T-helper 22 cell (primary cell): ENCODE measurements at places on chromosomes 6 and 20.

DNA sequence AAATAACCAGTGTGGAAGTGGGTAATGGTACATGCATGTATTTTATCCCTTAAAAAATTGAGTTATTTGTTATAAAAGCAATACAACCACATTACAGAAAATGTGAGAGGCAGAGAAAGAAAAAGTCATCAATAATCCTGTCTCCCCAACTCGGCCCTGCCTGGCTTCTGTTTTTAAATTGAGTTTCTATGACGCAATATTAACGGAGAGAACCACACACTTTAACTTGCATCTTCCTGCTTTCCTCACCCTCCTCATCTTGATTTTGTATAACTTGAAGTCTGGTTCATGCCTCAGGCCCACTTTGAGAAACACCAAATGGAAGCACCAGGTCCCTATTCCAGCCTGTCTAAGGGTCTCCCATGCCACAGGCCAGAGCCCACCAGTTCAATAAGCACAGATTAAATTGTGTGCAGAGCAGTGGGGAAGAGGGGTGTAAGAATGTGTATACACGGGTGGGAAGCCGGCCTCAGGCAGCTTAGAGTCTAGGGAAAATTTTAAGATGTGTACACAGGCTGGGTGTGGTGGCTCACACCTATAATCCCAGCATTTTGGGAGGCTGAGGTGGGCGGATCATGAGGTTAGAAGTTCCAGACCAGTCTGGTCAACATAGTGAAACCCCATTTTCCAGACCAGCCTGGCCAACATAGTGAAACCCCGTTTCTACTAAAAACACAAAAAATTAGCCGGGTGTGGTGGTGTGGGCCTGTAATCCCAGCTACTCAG lies 15.9 kb downstream of the KCNK5 start:
- no peak for DNase-seq

DNA sequence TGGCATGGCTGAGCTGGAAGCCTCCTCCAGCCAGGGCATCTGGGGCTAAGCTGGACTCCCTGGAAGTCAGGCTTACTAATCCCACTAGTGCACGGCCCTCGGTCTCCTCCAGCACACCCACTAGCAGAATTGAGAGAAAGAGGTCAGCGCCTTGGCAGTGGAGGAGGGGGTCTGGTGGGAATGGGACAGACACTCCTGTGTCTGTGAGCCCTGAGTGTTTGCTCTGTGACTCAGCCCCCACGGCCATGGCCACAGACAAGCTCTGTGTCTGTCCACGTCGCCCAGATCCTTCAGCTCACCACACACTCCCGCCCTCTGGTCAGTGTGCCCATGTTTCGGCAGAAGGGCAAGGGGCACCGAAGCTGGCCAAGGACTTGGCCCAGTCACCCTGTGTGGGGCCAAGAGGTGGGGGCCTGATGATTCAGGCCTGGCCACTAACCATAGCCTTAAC lies 8.8 kb downstream of the MDFI start:
- no peak for DNase-seq

GRCh38 chr6:18177286-18177965 lies 22.2 kb downstream of the KDM1B start:
- DNase-seq = no peak

GRCh38 chr6:16419636-16420336 lies 181.4 kb downstream of the GMPR start:
- DNase-seq = no peak

DNA sequence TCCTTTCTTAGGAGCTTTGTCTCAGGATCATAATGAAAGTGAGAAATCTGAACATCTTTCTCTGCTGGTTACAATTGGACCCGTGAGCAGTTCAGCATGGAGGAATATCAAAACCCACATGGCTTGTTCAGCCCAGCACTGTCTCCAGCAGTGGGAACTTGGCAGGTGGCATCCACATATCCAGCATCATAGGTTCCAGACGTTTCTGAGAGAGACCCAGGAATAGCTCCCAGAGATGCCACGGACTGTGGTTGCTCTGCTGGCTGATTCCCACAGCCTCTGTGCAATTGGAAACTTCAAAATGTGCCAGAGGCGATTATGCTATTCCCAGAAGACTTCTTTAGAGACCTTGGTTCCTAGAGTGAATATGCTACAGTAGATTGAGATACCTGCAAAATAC lies 76.4 kb downstream of the PHACTR2 start:
- DNase-seq = no peak

- no peak for DNase-seq
Measured at GRCh38 chr20:11101243-11101642, 427.4 kb upstream of the JAG1 start.

- DNase-seq = no peak
Measured at GRCh38 chr6:16804546-16805242, 43.4 kb upstream of the ATXN1 start.

- DNase-seq = no peak
Measured at GRCh38 chr6:48691420-48691819, 580.4 kb upstream of the PTCHD4 start.

- no peak for DNase-seq
Measured at GRCh38 chr20:42475773-42476172, 713.9 kb downstream of the PTPRT start.

- no peak for DNase-seq
Measured at GRCh38 chr20:10714236-10714975, 40.6 kb upstream of the JAG1 start.

DNA sequence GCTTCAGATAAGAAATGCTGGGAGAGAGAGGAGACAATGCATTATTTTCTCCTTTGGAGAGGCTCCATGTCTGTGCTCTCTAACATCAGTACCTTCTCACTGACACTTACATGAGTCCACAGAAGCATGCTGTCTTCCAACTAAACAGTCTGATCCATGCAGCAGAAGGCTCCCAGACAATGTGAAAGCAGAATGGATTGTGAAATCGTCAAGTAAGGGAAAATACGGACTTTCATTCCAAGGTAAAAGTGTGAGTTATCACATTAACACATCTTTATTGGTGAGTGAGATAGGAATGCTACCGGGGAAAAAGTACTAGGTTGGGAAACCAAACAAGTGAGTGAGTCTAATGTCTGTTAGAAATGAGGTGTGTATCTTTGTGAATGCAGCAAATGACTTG lies 167.6 kb upstream of the KCNK16 start:
- DNase-seq = no peak

GRCh38 chr6:147547369-147547902 lies 38.9 kb downstream of the SAMD5 start:
- no peak for DNase-seq

- DNase-seq = no peak
Measured at GRCh38 chr6:51060262-51060762, 241.6 kb downstream of the TFAP2B start.

- no peak for DNase-seq
Measured at GRCh38 chr20:31760519-31761240, 21.6 kb downstream of the TPX2 start.

GRCh38 chr6:8794420-8794819 lies 359.1 kb upstream of the SLC35B3 start:
- DNase-seq = no peak

- DNase-seq = no peak
Measured at GRCh38 chr6:152587473-152587872, 49.7 kb downstream of the SYNE1 start.

DNA sequence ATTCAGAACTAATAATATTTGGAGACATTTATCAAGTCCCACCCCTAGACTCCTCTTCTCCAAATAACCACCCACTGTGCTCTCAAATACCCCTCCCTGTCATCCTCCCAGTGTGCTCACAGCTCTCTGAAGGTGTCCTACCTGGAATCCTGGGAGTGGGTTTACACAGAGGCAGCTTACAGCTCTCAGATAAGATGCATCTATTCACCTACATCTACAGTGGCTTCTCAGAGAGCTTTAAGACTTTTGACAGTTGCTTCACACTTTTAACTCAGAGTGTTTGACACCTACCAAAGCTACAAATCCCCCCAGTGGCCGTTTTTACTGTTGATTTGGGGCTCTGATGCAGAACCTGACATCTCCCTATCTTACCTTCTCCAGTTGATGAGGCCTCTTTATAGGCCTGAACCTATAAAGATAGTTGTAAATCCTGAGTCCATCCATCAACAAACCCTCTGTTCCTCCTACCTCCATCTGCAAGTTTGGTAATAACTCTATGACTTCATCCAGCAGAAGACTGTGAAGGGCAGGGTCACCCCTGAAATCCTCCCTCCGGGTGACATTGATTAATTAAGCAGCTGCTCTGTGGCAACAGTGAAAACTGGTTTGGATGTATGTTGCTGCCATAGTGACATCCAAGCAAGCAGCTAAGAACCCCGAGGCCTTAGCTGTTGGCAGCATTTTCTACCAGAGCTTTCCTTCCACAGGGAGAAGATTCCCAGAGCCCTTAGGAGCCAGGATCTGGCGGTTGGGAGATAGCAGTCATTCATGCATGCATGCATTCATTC lies 226.1 kb upstream of the RREB1 start:
- DNase-seq = no peak

GRCh38 chr20:23117738-23118137 lies 31.6 kb upstream of the CD93 start:
- DNase-seq = no peak

DNA sequence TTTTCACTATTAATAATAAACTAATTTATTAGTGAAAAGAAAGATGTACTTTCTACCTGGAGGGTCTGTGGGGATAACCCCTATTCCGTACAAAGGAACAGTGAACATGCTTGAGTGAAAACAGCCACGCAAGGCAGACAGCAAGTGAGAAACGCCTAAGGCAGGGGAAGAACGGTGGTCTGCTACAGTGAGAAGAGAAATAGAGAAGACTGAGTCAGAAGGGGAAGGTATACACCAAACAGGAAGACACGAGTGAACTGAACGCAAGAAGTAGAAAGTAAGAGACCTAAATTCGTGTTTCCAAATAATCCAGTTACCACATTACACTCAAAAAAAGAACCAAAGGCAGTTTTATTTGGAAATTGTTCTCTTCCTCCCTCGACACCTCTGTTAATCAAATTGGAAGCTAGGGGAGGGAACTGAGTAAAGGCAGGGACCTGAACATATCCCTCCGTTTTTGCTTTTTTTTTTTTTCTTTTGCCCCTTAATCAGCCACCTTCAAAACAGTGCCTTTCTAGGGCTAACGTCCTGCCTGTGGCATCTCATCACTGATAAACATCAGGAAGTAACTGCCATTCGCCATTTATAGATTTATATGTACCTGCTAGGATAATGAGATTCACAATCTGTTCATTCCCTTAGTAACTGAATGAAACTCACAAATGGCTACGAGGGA lies 48.9 kb downstream of the ATXN1 start:
- DNase-seq = peak; percentile 29

DNA sequence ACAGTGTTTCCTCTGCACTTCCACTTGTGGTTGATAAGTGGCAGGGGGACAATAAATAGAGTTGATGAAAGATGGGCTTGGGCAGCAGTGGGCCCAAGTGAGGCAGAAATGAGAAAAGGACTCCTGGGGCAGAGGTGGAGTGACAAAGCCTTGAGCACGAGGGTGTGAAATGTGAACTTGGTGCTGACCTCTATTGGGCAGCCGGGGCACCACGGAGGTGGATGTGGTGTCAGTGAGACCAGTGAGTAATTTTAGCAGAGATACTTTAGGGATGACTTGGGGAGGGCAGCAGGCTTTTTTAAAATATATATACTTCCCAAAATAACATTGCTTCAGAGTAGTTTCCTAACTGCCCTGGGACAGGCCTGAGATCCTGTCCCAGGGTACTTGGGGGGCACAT lies 30.6 kb upstream of the MYLK2 start:
- no peak for DNase-seq

GRCh38 chr6:23983735-23984134 lies 142.3 kb upstream of the NRSN1 start:
- DNase-seq = no peak

DNA sequence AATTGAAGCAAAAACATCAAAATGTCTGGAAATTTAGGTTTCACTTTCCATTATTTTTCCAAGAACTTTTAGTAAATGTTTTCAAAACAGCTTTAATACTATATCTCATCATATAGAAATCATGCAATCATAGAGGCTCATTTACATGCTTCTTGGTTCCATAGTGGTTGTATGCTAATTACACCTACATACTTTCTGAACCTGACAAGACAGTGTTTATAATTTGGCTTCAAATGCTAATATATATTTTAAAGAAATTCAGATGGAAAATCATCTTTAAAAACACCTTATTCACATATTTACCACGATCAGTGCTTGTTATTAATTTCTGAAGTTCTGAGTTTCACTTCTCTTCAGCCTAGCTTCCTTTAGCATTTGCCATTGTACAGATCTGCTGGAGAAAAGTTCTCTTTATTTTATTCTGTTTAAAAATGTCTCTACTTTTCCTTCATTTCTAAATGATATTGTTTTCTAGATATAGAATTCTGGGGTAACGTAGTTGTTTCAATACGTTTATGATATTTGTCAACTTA lies 89.9 kb downstream of the PLCB1 start:
- DNase-seq = no peak

DNA sequence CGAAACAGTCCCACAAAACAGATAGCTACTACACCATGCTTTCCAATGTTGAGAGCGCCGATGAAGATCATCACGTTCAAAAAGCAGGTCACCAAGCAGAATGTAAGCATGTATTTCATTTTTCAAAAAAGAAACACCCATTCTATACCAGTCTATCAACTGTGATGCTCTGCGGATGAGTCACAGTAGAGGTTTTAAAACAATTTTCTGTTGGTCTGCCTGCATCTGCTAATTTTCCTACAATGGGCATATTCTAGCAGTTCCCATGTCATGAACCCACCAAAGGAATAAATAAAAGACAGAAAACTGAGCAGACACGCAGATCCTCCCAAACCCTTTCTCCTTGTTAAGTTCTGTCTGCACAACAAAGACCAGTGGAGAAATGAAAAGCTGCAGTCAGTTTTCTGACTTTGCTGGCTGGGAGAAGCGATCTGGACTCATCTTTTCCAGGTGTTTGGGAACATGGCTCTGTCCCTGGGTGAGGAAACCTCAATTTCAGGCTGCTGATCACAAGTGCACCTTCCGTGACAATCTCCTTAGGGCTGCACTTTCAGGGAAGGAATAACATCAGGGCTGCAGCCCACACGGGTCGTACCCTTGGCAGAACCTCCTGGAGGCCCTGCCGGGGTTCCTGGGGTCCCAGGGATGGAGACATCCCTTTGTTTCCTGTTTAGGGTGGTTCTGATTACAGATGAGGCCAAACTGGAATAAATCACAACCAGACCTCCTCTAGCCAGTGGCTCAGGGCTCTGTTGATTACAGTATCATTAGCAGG lies 200.1 kb downstream of the BMP7 start:
- no peak for DNase-seq

DNA sequence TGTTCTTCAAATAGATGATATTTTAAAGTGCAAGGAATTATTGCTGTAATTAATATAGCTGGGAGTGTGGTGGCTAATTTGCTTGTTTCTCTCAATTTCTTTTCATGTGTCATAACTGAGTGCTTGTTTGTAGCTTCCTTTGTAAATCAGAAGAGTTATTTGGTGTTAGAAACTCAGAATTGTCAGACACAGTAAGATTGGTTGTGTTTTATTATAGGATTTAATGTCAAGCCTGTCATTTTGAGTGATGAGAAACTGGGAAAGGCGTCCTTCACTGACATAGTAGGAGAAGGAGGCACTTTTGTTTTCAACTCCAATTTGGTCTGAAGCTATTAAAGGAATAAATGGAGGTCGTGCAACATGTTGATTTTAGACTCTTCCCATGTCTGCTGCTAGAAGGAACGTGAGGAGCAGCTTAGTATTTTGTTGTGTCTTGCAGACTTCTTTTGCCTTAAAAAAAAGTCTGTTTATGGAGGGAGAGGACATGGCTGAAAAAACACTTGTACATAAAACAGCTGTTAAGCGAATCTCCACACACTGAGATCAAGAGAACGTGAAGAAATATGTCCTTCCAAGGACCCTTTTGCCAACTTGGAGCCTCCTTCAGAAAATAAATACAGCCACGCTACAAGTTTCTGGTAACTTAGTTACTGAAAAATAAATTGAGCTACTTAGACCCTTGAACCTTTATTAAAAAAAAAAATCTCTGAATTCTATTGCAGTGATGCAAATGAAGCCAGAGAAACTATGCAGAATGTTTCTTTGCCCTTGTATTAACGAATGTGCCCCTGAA lies 59.5 kb downstream of the BMP6 start:
- no peak for DNase-seq
